Effector memory CD4-positive, alpha-beta T cell (primary cell): ENCODE measurements at places on chromosomes 4 and X.

DNA sequence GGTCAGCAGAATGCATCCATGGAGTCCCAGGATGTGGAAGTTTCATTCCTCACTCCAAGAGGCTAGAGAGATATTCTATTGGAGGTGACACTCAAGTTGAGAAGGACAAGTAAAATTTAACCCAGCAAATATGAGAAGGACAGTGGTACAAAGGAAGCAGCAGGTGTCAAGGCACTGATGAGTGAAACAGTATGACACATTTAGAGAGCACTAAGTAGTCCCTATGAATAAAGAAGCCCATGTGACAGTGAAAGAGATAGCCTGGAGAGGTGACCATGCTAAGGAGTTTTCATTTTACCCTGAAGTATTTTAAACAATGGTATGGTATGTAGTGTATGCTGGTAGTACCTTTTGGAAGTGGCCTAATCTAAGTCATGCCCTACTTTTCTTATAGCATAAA, 9.2 kb downstream of the BMX start:
- no peak for DNase-seq

- DNase-seq = no peak
Measured at GRCh38 chr4:152028131-152028530, 267.3 kb upstream of the GATB start.

- no peak for DNase-seq
Measured at GRCh38 chrX:119206203-119206602, 29.9 kb upstream of the PGRMC1 start.

GRCh38 chr4:146470604-146471003, 51.1 kb downstream of the SLC10A7 start:
- no peak for DNase-seq

- no peak for DNase-seq
Measured at GRCh38 chr4:147944249-147944648, 212.4 kb downstream of the ARHGAP10 start.

- no peak for DNase-seq
Measured at GRCh38 chr4:47270201-47270888, 193.2 kb downstream of the COMMD8 start.

DNA sequence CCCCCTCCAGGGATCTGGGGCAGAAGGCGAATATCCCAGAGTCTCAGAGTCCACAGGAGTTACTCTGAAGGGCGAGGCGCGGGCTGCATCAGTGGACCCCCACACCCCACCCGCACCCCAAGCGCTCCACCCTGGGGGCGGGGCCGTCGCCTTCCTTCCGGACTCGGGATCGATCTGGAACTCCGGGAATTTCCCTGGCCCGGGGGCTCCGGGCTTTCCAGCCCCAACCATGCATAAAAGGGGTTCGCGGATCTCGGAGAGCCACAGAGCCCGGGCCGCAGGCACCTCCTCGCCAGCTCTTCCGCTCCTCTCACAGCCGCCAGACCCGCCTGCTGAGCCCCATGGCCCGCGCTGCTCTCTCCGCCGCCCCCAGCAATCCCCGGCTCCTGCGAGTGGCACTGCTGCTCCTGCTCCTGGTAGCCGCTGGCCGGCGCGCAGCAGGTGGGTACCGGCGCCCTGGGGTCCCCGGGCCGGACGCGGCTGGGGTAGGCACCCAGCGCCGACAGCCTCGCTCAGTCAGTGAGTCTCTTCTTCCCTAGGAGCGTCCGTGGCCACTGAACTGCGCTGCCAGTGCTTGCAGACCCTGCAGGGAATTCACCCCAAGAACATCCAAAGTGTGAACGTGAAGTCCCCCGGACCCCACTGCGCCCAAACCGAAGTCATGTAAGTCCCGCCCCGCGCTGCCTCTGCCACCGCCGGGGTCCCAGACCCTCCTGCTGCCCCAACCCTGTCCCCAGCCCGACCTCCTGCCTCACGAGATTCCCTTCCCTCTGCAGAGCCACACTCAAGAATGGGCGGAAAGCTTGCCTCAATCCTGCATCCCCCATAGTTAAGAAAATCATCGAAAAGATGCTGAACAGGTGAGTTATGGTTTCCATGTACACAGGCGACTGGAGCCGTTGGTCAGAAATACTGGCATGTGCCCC, at the start of gene CXCL1:
Gene CXCL1 (plus strand): TSS at position 264 of the 926 bp plus-strand sequence. CDS start 78 bp downstream, at position 342.
- no peak for DNase-seq
